ENCODE measurements at places on chromosomes 13 and 19.

GRCh38 chr13:93399212-93399611 lies 172.6 kb downstream of the GPC6 start:
- no peak for DNase-seq

GRCh38 chr13:71801781-71802180 lies 65.2 kb downstream of the DACH1 start:
- DNase-seq, result no peak

DNA sequence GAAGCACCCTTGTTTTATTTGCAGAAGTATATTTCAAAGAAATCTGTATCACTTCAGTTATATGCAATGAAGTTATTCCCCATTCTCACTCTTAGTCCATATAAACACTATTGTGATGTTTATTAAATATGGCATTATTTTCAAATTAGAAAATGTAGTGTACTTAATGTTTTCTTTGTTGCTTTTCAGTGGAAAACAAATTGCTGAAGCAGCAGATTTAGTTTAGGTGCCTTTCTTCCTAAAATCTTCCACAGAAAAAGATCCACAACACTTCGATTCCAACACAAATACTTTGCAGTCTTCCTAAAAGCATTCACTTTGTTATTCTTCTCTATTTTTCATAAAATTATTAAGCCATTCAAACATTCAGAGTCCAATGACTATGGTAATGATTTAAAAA lies 492.1 kb upstream of the GPC6 start:
- no peak for DNase-seq

DNA sequence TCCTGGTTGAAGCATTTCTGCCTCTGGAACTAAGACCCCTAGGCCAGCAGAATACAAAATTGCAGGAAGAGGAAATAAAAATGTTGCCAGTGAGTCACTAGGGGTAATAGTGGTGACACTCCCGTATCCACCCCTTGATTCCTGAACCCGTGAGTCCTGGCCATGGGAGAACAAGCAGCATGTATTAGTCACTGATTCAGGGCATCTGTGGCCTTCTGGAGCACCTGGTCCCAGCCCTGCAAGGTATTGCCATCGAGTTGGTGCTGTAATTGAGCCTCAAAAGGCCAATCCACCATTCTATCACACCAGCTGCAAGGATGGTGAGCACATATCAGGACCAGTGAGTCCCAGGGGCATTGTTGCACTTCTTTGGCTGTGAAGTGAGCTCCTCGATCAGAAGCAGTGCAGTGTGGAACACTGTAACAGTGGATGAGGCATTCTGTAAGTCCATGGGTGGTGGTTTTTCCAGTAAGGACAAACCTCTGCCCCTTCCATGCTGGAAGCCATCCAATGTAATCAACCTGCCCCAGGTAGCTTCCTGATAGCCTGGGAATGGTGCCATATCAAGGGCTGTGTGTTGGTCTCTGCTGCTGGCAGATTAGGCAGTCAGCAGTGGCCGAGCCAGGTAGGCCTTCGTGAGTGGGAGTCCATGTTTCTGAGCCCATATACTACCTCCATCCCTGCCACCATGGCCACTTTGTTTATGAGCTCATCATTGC lies 39.6 kb downstream of the C1QTNF9 start:
- no peak for DNase-seq

DNA sequence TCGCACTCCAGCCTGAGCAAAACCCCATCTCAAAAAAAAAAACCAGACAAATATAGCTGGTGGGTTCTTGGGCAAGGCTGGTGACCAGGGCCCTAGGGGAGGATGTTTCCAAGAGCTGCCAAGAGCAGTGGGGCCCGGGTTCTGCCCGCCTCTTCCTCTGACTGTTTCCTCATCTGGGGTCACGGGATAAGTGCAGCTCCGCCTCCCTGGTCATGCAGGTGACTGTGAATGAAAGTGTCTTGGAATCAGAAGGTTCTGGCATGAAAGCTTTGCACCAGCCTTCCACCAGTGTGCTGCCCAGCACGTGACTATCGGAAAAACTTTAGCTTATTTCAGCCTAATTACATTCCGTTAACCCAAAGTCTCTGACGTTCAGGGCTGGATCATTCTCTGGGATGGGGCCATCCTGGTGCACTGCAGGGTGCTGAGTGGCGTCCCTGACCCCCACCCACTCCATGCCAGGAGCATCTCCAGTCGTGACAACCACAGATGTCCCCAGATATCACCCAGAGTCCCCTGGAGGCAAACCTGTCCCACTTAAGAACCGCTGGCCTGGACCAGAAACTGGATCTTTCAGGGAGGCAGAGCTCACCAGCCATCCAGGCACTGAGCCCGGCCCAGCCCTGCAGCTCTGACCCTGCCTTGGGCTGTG lies 85.6 kb downstream of the GNG7 start:
- DNase-seq, result no peak

DNA sequence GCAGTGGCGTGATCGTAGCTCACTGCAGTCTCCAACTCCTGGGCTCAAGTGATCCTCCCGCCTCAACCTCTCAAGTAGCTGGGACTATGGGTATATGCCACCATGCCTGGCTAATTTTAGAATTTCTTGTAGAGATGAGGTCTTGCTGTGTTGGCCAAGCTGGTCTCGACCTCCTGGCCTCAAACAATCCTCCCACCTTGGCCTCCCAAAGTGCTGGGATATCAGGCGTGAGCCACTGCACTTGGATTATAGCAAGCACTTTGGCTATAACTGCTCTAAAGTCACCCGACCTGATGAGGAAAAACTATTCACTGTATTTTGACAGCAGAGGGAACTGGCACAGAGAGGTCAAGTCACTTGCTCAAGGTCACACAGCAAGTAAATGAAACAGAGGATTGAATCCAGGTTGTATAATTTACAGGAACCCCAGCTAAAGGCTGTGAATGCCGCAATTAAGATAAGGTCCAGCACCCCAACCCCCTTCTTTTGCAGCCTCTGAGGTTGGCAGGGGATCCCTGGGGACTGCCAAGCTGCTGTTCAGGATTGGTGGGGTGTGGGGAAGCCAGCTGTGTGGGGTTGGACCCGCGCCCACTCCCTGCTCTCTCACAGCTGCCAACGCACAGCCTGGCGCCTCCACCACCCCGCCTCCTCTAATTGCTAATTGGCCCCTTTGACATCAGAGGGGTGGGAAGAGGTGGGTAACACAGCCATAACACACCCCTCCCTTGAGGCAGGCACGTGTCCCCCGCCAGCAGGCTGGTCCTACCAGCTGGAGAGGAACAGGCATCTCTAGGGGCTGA lies 6.0 kb downstream of the TMIGD2 start:
- DNase-seq, result no peak

DNA sequence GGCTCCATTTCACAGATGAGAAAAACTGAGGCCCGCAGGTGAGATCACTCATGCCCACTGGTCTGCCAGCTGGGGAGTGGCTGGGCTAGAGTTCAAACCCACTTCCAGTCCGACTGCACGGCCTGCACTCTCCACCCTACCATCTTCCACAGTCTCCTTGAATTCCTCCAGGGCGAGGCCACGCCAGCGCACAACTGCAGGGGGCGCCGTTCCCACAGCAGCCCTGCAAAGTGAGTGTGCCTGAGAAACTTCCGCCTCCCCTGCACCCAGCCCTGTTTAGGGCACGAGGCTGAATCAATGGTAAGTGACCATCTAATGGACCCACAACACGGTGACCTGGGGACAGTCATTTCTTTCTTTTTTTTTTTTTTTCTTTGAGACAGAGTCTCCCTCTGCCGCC lies 829 bp upstream of the ATCAY start:
- no peak for DNase-seq

DNA sequence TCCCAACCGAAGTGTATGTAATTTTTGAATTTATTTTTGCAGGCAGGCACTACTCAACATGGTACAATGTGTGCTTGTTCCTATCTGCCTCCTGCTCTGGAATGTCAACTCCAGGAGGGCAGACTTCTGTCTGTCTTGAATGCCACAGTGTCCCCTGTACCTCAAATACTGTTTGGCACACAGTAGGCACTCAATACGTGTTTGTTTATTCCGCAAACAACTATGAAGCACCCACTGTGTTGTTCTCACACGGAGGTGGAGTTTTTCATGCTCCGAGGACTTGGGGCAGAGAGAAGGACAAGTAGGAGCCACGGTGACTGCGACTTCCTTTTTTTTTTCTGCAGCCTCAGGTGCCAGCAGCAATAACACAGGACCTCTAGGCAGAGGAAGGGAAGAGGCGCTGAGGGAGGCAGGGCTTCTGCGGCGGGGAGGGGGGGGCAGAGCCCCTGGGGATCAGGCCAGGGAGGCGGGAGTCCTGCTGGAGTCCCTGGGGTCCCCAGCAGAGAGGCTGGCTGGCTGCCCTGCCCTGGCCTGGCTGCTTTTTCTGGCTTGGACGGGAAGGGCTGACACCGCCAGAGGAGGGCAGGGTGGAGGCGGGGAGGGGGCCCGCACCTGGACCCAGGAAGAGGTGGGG lies 29.3 kb upstream of the TNFAIP8L1 start:
- no peak for DNase-seq

GRCh38 chr13:84776593-84776992 lies 894.3 kb upstream of the SLITRK1 start:
- DNase-seq, result no peak

DNA sequence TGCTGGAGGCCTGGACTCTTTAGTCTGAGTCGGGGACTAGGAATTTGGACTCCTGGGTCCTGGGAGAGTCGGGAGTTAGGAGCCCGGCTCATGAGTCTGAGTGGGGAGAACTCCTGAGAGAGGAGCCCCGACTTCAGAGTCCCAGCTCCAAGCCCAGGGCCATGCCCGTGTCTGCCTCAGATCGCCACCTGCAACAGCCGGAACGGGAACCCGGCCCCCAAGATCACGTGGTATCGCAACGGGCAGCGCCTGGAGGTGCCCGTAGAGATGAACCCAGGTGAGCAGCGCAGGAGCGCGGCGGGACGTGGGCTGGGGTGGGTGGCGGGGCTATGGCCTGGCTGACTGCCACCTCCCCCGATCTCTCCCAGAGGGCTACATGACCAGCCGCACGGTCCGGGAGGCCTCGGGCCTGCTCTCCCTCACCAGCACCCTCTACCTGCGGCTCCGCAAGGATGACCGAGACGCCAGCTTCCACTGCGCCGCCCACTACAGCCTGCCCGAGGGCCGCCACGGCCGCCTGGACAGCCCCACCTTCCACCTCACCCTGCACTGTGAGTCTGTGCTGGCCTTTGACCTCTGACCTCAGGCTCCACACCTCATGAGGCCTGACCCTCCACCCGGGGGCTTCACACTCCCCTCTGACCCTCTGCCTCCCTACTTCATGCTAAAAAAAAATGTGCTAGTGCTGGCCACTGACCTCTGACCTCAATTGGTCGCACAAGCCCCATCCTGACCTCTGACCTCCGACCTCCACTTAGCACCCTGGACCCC lies 4.4 kb downstream of the BCAM start:
- DNase-seq, result no peak

DNA sequence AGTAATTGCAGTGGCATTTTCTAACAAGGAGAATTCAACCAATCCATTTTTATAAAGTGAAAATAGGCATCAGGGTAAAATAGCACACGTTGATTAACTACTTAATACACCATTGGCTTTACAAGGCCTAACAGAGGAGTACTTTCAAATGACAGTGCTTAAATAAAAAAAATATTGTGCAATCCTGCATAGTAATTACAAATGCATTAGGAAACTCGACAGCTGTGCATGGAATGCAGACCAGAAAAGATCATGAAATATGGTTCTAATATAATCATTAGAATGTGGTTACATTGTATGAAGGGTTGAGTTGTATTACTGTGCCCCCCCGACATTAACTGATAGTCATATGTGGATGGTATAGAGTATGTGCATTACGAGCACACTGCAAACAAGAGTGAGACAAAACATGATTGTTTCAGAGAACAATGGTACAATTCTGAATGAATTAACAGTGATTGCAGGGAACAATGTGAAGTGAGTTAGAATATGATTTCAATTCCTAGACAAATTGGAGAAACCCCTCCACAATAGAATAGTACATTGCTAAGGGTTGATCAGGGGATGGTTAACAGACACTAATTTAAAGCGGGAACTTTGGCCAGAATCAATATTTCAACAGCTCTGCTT lies 270.6 kb downstream of the GPC5 start:
- no peak for DNase-seq

- no peak for DNase-seq
Measured at GRCh38 chr19:2034729-2035589, 16.1 kb downstream of the MKNK2 start.

DNA sequence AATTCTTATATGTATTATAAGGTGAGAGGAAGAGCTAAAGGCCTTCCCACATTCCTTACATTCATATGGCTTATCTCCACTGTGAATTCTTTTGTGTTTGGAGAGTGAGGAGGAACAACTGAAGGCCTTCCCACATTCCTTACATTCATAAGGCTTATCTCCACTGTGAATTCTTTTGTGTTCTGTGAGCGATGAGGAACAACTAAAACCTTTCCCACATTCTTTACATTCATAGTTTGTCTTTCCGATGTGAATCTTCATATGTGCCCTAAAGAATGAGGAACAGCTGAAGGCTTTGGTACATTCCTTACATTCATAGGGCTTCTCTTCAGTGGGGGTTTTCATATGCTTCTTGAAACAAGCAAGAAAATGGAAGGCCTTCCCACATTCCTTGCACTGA lies 13.3 kb downstream of the ZNF699 start:
- DNase-seq, result no peak

DNA sequence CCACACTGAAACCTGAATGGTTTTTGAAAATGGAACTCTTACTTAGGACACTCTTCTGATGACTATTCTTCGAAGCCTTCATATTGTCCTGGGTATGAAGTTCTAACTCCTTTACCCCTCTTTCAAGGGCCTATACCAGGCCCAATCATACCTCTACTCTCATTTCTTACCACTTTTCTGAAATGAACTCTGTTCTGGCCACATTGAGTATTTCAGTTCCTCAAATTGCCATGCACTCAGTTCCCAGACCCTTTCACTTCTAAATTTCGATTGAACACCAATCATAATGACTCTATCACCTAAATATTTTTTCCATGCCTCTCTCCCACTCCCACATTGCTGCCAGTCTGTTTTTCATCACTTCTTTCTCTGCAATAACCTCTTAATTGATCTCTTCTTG lies 53.7 kb downstream of the LACC1 start:
- no peak for DNase-seq

DNA sequence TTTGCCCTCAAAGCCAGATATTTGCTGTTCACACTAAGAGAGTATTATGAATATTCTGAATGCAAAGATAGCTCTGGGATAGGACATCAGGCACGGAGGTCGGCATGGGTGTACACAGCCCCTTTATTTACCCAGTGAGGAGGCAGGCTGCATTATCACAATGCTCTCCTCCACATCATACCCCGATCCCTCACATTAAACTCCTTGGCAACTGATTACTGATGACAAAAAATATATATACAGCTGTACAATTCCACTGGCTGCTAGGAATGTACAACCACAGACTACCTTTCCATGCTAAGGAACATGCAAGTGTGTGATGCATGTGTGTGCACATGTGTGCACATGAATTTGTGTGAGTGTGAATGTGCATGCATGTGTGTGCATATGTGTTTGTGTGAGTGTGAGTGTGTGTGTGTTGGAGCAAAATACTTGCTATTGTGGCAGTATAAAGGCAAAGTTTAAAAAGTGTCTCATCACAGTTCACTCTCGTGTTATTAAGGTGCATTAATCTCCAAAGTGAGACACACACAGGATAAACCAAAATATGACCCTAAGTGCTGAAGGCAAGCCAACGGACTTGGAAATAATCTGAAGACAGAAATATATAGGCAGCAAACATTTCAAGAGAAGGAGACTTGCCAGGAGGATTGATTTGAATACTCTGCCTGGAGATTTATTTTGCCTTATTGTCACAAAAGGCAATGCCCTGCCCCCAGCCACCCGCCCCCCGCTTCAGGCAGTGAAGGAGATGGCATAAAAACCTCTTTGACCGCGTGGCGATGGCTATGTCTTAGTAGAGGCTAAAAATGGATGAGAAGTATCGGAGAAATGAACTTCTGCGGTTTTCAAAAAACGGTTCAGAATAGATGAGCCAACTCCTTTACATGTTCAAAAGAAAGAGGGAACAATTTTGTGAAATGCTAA lies 274.8 kb downstream of the TSHZ3 start:
- no peak for DNase-seq

- DNase-seq, result no peak
Measured at GRCh38 chr19:9151367-9151766, 11.2 kb downstream of the ZNF317 start.

Data from left renal cortex interstitium (tissue), 4 donors.